Endothelial cell (in vitro differentiated cells): ENCODE measurements at places on chromosomes 6 and 20.
A peak's percentile ranks its signal among the peaks of the same experiment; 100 is the strongest.

- DNase-seq, result no peak
Measured at GRCh38 chr6:110359556-110359955, 1.4 kb upstream of the METTL24 start.

DNA sequence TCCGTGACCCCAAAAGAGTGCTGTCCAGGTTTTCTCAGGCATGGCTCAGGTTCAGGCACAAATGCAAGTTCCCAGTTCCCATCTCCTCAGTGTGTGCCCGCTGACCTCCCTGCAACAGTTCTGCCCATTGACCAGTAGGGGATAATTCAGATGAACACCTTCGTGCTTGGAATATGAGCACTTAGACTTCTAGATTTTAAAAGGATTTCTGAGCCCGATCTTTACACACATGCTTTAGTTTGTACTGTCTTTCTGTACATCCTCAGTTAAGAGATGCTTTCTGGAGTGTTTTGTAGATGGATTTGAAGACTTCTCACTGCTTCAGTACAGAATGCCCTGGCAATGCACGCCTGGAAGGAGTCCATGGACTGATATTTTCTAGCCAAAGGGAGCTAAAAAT is 239.6 kb upstream of the PLCB4 start:
- DNase-seq, result no peak

DNA sequence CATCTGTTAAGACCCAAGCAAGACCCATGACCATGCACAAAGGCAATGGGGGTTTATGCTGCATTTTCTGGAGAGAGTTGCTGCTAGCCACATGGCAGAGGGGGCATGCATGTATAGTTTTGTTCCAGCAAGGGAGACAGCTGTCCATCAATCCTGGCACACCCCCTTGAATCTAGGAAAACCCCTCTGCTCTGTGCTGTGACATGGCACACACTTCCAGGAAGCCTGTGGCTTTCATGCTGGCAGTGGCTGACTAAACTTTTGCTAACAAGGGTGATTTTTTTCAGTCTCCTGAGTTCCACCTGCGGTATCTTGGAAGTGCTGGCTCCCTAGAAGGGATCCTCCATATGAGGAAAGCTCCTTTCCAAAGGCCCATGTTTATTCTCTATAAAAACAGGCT is 9.1 kb upstream of the CST4 start:
- no peak for DNase-seq

DNA sequence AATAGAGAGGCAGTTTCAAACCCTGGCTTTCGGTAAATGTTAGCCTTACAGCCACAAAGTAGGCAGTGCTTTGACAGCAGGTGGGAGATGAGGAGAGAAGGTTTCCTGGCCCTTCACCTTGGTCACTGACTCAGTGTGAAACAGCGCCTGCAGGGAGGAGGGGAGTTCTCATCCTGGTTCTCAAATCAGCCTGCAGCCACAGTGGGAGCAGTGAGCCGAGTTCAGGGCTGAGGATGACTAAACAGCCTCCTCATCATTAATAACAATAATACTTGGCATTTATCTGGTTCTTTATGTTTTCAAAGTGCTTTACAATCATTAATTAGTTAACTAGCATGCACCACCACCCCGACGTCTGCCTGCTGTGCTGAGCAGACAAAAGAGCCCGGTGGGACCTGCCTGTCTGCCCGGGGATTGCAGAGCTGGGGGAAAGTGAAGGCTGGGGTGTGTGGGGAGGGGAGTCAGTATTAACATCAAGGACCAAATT is 59.6 kb downstream of the PRDM1 start:
- no peak for DNase-seq

DNA sequence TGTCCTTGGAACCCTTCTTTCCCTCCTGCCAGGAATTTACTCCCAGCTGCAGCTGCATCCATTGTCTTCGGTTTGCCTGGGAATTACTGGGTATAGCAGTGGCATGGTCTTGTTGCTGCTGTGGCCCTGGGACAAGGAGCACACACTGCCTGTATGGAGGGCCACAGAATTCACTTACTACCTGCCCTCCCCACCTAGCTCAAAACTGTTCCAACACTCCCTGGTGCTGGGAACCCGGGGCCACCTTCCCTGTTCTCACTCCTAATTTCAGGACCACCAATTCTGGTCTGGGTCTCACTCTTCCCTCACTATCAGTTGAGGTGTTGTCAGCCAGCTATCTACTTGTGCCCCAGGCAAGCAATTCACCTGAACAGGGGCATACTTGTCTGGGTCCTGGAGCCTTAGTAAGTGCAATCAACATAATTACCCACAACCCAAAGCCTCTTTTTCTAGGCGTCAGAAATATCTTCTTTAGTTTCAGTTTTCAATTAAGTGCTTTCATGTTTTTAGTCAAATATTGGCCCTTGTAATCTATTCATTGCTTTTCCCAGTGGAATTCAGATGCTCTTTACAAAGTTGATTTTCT is 47.2 kb downstream of the METTL24 start:
- no peak for DNase-seq

DNA sequence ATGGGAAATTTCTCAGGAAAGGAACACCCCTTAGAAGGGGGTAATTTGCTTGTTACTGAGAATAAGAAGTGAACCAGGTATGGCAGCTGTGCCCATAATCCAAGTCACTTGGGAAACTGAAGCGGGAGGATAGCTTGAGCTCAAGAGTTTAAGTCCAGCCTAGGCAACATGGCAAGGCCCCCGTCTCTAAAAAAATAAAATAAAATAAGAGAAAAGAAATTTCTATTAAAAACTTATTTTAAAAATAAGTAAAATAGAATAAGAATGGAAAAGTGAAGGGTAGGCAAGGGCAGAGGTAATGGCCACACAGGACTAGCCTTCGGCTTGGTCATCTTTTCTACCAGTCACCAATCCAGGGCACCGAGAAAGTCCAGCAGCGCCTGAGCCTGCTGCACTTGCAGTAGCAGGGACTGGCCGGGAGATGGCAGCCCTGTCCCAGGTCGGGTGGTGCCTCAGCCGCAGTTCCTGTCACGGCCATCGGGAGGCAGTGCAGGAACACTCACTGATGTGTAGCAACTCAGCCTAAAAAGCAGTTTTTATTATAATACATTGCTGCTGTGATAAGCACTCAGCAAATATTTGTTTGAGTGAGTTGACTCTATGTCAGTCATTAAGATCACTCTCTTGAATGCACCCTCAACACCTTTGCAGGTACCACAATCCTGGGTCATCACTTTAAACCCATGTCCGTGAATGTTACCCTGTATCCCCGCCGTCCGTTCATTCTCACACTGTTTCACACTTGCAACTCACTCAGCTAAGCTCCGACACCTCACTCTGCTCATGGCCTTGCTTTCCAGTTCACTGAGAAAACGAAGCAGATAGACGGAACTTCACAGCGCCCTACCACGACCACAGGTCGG is 23.2 kb upstream of the GCM1 start:
- peak; percentile 97 for DNase-seq
